ENCODE measurements at places on chromosomes 11 and 22.

DNA sequence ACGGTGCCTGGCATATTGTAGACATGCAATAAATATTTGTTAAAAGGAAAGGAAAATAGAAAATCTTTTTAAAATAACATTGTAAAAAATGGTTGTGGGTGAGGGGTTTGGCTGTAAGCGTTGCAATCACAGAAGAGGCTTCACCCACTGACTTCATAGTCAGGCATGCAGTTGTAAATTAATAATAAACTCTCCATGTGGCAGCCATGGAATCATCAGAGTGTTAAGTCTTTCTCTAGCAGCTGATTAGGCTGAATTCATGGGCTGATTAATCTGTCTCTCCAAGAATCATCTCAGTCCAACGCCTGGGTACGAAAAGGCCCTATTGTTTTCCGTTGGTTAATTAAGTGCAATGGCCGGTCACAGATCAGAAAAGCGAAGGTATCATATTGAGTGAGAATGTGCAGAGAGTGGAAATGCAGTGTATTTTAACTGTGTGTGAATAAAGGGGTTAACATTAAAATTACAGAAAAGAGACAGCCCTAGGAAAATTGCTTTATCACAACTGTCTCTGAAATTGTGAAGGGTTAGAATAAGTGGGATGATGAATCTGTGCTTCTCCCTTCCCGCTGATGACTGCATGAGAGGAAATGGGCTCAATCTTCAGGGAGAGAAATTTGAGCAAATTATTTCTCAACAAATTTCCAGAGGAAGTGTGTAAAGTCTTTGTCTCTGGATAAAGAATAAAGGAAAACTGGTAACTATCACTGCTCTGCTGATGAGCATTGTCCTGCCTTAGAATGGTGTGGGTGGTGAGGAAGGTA is 269.0 kb downstream of the FAM76B start:
- DNase-seq, result peak; percentile 9

- no peak for DNase-seq
Observed at GRCh38 chr11:25271301-25271700, 774.4 kb downstream of the LUZP2 start.

GRCh38 chr11:76526878-76527277 is 82.1 kb downstream of the EMSY start:
- no peak for DNase-seq

DNA sequence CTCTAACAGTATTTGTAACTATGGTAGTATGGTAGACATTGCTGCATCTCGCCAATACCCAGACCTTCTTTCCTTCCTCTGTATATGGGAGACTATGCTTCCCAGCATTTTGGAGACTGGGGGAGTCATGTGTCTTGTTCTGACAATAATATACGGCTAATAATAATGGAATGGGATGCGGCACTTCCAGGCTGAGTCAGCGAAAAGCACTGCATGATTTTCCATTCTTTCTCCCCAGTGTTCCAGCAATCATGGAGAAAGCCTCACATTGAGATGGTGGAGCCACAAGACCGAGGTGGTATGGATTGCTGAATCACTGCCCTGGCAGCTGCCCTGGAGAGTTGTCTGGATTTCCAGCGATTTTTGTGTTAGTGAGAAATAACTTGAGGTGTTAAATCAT is 77.1 kb upstream of the FIBIN start:
- DNase-seq, result no peak

- no peak for DNase-seq
Observed at GRCh38 chr11:23846902-23847422, 649.9 kb upstream of the LUZP2 start.

- peak; percentile 72 for DNase-seq
Observed at GRCh38 chr22:32644252-32645100, 157.0 kb upstream of the TIMP3 start.

GRCh38 chr22:40922484-40923303 is 28.5 kb upstream of the RBX1 start:
- DNase-seq, result peak; percentile 85

GRCh38 chr22:18154821-18155390 is 4.9 kb downstream of the USP18 start:
- no peak for DNase-seq

- DNase-seq, result peak; percentile 14
Observed at GRCh38 chr22:39833610-39834009, 60.0 kb downstream of the ENTHD1 start.

DNA sequence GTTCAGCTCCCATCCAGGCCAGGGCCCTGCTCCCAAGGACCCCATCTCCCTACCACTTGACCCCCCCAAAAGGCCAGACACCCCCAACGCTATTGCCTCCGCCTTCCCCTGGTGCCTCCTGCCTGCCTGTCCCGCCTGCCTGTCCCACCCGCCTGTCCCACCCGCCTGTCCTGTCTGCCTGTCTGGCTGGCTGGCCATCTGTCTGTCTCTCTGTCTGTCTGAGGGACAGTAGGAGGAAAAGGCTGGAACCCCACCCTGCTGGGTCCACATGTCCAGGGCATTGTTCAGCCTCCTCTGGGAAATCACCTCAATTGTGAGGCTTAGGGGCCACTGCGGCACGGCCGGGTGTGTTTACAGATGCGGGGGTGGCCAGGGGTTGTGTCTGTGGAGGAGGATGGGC is 25.3 kb upstream of the CBX7 start:
- DNase-seq, result no peak

DNA sequence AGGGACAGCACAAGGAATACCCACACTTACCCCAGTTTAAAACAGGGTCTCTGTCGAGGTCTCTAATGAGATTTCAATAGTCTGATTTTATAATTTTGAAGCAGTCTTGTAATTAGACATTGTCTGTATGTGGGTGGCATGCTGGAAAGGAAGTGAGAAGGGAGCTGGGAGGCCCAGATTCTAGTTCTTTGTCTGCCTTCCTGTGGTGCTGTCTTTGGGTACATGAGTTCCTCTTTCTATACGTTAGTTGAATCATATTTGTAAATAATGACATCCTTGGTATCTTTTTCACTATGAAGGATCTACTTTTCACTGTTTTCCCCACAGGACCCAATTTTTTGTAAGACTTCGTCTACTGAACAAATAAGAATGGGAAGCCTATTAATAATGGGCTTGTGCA is 42.0 kb upstream of the TENM4 start:
- peak; percentile 16 for DNase-seq

- no peak for DNase-seq
Observed at GRCh38 chr11:133974836-133975487, 18.2 kb upstream of the IGSF9B start.

DNA sequence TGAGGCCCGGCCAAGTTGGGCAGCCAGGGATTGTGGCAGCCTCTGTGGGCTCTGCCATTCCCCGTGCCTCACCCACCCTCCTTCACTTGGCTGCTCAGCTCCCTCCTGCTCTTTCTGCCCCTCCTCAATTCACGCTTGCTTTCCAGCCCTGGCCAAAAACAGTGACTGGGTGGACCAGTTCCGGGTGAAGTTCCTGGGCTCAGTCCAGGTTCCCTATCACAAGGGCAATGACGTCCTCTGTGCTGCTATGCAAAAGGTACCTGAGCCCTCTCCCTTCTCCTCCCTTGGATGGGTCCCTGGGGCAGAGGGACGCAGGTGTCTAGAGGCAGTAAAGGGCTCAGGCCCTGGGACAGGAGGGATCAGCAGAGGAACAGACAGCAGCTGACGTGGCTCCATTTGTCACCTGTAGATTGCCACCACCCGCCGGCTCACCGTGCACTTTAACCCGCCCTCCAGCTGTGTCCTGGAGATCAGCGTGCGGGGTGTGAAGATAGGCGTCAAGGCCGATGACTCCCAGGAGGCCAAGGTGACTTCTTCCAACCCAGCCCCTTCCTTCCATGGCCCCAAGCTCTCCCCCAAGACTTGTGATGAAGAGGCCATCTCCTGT is 2.7 kb downstream of the FREY1 start:
- no peak for DNase-seq

DNA sequence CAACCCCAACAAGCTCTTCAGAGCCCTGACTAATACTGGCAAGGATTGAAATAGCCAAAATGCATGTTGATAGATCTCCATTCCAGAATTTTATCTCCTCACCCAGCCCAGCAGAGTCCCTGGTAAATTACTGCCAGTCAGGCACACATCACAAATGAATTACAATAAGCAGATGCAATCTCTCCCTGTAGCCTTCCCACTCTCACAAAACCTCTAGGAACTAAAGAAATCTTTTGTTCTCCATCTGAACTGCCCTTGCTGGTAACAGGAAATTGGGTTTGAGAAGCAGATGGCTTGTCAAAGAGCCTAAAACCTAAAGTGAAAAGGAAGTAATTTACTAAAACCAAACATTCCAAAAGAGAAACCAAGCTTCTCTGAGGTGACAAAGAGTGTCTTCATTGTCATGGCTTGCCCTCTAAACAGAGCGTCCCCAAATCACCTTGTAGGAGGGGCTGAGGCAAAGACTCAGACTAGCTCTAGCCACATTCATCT is 59.5 kb downstream of the FAM168A start:
- DNase-seq, result peak; percentile 47

DNA sequence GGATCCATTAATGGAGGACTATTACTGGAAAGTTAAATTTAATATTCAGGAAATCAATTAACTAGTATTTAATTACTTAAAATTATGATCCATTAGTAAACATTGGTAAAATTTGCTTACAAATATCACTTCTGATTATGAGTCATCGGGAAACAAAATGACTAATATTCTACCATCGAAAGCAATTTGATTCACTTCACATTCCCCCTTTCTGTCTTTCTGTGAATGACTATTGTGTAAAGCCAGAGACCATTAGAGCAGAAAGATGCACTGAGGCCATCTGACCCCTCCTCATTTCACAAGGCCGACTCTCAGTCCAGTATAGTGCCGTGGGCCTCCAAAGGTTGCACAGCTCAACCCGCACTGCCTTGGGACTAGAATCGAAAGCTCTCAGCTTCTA is 619.0 kb downstream of the OPCML start:
- DNase-seq, result no peak

GRCh38 chr11:120715239-120715638 is 203.7 kb downstream of the GRIK4 start:
- DNase-seq, result peak; percentile 4

DNA sequence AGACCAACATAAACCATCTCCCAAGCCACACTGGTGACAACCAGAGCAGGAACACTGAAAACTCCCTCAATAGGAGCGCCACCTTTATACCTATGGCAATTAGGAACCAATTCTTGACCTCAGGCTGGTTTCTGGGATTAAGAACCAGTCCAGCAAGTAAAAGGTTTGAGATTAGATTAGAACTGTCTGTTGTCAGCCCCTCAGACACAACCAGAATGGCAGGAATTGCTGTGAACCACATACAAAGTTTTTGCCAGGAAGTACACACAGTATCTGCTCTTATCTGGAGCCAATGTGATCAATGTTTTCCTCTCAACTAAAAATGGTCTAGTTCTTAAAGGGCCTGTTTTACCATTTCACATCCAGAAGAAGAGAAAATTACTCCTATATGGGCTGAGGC is 55.2 kb downstream of the RBFOX2 start:
- no peak for DNase-seq

GRCh38 chr11:8766988-8767374 is 84.4 kb downstream of the RPL27A start:
- no peak for DNase-seq

DNA sequence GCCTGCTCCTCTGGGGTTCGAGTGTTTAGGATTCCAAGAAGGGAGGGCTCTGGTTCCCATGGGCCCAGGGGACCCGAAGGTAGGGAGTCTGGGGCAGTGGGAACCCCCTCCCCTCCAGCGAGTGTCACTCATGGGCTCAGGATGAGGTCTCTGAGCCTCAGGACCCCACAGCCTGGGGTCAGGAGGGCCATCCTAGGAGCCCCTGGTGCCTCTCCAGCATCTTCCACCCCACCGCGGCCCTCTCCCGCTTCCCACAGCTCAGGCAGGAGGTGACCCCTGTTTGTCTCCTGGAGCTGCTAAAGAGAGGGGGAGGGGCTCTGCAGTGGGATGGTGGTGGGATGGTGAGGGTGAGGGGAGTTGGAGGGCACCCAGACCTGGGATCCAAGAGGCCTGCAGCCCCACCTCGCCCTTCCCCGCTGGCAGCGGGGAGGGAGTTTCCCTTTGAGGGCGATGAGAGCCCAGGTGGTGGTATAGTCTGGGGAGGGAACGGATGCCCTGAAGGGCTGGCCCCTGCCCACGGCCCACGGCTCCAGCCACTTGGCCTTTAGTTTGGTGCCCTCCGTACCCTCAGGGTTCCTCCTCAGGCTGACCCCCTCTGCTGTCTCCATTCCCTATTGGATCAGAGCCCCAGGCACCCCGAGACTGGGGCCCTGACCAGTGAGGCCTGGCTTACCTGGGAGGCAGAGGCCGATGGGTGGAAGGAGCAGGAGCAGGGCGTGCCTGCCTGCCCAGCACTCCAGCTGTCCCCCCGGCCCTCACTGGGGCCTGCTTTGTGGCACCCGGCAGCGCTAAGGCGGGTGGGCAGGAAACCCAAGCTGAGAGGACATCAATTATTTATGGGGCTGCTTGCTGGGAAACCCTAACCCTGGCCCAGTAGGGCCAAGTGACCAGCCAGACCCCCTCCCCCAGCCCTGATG is 1.1 kb upstream of the CABP4 start:
- no peak for DNase-seq

DNA sequence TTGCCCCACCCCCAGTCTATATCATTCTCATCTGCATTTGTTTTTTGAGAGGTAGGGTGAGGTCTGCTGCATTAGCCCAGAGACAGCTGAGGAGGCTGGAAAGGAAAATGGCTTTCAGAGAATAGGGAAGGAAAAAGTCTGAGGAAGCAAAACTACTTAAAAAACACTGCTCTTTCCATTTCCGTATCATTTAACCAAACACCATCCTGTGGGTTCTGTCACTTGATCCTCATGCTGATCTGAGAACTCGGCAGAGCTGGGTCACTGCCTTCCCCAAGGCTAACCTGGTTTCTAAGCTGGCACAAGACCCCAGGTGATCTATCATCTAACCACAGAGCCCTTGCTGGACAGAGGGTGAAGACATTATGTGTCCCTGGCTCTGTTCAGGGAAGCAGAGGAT is 1.2 kb downstream of the FOLR2 start:
- peak; percentile 69 for DNase-seq

DNA sequence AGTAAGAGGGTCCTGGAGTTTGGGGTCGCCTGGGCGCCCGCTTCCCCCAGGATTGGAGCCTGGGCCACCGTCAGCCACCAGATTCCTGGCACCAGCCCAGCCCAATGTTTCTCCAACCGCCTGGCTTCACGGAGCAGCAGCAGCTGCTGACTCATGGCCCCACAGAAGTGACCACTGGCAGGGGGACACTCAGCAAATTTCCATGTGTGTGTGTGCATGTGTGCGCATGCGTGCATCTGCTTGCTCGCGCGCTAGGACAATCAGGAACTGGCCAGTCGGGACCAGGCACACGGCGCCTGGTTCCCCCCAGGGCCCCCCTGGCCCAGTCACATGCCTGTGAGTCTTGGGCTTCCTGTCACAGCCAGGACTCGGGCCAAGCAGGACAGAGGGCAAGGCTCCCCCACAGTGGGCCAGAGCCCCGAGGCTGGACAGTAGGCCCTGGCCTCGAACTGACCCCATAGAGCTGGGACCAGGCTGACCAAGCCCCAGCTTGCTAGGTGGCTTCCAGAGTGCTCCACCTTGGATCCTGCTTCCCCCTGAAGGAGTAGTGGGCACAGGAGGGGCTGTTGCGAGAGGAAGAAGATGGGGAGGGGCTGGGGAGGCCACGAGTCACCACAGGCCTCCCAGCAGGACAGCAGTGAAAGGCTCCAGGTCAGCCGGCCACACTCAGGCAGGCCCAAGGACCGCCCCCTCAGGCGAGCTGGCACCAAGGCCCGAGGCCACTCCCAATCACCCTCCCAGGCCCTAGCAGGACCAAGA is 3.2 kb downstream of the CTSD start:
- DNase-seq, result peak; percentile 98

All from suppressor macrophage (primary cell).